A375 (cell line): ENCODE measurements at places on chromosomes 11 and 22. TPM values are rescaled to one million over a fixed set of nuclear protein-coding genes. Genes with fewer than 3 reads are reported as not detected.

Gene INPP5J
- 0.77 and 0.87 TPM in 2 replicates for total RNA-seq

Gene TRIM49D1
- 0.08 TPM in 1 of 2 replicates, not detected in the other for total RNA-seq

Gene APOA4
- not detected in 2 replicates for total RNA-seq

Gene FOLR2
- total RNA-seq: not detected in 2 replicates

Gene SMTNL1
- total RNA-seq: not detected in 2 replicates
